ENCODE measurements at places on chromosomes 12 and 14.

GRCh38 chr12:8692573-8692972 lies 5.2 kb upstream of the RIMKLB start:
- no peak for DNase-seq

GRCh38 chr12:53770281-53770680 lies 18.5 kb upstream of the CISTR start:
- no peak for DNase-seq

GRCh38 chr14:32102152-32102787 lies 25.2 kb downstream of the ARHGAP5 start:
- peak; percentile 26 for DNase-seq

- DNase-seq: no peak
Measured at GRCh38 chr12:124175704-124176103, 119.2 kb upstream of the RFLNA start.

DNA sequence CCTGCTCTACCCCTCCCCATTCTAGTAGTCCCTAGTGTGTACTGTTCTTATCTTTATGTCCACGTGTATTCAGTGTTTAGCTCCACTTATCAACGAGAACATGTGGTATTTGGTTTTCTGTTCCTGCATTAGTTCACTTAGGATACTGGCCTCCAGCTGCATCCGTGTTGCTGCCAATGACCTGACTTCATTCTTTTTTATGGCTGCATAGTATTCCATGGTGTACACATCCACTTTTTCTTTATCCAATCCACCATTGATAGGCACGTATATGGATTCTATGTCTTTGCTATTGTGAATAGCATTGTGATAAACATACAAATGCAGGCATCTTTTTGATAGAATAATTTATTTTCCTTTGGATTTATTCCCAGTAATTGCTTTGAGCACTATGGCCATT lies 327.7 kb downstream of the DUSP6 start:
- DNase-seq: no peak

GRCh38 chr14:91154851-91155625 lies 41.2 kb downstream of the DGLUCY start:
- no peak for DNase-seq

DNA sequence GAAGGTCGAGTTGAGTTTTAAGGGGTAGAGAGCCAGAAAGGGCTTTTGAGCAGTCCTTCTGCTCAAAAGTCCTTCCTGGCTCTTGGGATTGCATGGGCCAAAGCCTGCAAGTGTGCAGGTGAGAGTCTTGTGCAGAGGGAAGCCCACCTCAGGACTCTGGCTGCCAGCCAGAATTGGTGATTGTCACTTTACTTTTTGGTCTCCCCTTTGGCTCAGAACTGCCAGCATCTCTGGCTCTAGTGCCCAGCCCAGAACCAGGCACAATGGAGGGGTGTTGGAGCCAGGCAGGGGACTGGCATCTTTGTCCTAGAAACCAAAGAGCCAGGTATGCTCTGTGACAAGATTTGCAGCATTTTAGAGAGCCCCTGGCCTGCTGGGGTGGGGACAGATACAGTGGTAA lies 23.5 kb downstream of the FAM222A start:
- no peak for DNase-seq

- DNase-seq: no peak
Measured at GRCh38 chr12:124191966-124192365, 102.9 kb upstream of the RFLNA start.

DNA sequence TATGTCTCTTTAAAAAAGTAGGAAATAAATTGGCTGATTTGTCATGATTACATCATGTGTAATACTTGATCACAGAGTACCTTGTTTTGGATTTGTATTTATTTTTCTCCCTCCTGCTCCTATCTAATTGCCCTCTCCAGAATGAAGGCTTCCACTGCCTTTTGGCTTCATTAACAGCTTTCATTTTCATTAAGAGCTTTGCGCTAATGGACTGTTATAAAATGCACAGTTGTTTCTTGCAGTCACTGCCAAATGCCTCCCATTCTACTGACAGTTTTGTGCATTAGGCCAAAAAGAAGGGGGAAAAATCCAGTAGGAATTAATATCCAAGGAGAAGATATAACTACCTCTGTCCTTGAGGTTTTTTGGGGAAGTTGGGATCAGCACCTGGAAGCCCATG lies 159.2 kb downstream of the NRXN3 start:
- DNase-seq: no peak

DNA sequence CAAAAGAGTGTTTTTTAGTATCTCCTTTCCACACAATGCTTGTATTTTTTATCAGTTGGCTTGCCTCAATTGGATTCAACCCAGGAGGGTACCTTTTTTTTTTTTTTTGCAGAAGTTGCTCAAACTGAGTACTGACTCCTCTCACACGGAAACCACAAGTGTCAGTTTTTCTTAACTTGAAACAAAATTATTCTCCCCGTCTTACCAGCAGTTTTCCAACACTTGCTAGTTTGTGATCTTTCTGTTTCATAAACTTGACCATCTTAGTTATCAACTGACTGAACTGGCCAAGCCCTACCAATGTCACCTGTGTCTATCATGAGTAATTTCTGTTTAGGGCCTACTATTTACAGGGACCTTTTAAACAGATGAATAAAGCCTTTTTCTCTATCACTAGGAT lies 34.1 kb upstream of the ITPR2 start:
- no peak for DNase-seq

GRCh38 chr12:107656302-107656701 lies 29.3 kb upstream of the PWP1 start:
- DNase-seq: no peak

- no peak for DNase-seq
Measured at GRCh38 chr12:62562846-62563245, 96.2 kb downstream of the MON2 start.

DNA sequence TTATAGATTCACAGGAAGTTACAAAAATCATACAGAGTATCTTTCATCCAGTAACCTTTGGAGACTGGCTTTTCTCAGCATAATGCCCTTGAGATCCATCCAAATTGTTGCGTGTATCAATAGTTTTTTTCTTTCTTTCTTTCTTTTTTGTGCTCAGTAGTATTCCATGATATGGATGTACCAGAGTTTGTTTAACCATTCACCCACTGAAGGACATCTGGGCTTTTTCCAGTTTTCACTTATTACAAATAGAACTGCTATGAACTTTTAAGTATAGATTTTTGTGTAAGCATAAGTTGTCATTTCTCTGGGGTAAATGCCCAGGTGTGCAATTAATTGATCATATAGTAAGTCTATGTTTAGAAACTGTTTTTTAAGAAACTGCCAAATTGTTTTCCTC lies 79.4 kb downstream of the FBXL14 start:
- no peak for DNase-seq

- DNase-seq: peak; percentile 29
Measured at GRCh38 chr14:56422703-56423213, 156.8 kb upstream of the TMEM260 start.

DNA sequence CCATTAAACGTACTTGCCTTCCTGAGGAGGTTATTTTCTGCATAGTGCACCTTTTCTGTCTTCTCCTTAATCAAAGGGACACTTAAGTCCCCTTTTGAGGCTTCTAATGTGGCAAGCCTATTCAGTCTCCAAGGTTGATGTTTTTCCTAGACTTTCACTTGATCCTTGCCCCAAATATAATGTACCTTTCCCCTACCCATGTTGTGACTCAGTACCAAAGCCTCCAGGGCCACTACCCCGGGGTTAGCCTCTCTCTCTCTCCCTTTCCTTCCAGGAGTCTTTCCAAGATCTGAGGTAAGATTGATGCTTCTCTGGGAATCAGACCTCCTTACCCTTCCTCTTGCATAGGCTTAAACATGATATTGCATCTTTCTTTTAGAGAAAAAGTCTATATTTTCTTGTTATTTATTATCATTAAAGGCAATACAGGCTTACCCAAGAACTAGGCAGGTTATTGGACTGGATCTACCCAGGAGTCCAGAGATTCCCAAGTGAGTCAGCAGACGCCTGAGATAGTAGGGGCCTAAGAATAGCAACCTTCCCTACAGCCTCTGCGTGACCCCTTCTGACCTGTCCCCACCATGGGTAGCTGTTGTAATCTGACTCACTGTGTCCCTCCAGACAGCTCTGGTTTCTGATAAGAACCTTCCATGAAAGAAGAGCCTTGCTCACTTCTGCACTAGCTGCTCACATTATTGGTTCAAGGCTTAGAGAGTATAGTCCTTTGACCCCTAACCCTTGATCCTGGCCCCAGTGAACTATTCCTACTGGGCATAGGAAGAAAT lies 172.9 kb downstream of the ZFP36L1 start:
- no peak for DNase-seq

DNA sequence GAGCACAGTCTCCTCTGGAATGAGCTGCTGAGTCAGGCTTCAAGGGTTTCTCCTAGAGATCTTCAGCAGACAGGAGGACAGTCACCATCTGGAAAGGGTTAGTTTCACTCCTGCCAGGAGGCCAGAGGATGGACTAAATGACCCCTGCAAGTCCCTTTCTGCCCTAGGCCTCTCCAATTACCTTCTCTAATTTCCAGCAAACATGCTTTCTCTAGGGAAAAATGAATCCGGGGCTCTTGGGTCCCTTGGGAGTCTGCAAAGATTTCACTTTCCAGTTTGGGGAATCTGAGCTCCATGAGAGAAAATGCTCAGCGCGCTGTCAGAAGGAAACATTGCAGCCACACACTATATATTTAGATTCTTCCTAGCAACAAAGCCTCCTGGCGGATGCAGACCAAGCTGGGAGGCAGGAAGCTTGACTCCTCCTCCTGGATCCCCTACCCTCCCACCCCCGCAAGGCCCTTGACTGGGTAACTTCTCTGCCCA lies 184.4 kb upstream of the CCND2 start:
- DNase-seq: no peak

GRCh38 chr12:105470102-105470501 lies 139.6 kb downstream of the C12orf75 start:
- DNase-seq: no peak

- no peak for DNase-seq
Measured at GRCh38 chr14:101625336-101626097, 64.2 kb downstream of the DIO3 start.

DNA sequence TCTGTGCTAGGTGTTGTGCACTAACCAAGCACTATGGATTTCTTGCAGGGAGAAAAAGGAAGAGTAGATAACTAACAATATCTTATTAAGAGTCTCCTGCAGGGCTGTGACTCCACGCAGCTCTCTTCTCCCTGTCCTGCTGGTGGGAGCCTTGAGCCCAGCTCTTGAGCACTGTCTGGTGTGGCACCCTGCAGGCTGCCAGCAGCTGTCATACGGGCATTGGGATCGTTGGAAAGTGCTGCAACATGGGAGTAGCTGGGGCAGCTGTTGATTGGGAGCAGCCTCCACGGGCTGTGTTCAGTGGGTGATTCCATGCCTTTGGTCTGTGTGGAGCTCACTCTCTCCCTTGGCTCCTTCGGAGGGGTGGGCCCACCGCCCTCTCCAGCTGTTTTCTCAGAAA lies 125.3 kb downstream of the FBXL14 start:
- DNase-seq: no peak

DNA sequence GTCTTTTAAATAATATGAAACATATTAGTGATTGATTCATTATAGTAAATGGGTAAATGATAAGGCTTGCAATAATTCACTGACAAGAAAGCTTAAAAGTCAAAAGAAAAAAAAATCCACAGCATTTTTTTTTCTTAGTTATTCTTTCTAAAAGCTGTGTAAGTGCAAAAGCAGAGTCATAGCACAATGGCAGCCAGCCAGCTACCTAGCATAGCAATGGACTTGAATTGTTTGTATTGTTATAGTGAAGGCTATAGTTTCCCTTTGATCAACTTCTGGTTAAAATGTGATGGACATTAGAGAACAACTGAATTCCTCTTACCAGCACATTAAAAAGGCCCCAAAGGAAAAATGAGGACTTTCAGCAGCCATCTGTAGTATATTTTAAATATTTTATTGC lies 232.1 kb downstream of the NAV3 start:
- no peak for DNase-seq

GRCh38 chr14:92998946-92999345 lies 76.0 kb downstream of the CHGA start:
- no peak for DNase-seq

GRCh38 chr14:61444215-61444768 lies 122.9 kb downstream of the PRKCH start:
- DNase-seq: peak; percentile 86

- DNase-seq: no peak
Measured at GRCh38 chr12:124025661-124026060, 52.6 kb downstream of the ZNF664 start.

- DNase-seq: no peak
Measured at GRCh38 chr12:80716696-80717469, at the start of gene MYF5. Gene MYF5, plus strand, starts transcription at chr12:80716912. Its CDS starts 152 bp downstream, at chr12:80717064.

GRCh38 chr12:5262450-5262849 lies 169.5 kb upstream of the NTF3 start:
- no peak for DNase-seq

DNA sequence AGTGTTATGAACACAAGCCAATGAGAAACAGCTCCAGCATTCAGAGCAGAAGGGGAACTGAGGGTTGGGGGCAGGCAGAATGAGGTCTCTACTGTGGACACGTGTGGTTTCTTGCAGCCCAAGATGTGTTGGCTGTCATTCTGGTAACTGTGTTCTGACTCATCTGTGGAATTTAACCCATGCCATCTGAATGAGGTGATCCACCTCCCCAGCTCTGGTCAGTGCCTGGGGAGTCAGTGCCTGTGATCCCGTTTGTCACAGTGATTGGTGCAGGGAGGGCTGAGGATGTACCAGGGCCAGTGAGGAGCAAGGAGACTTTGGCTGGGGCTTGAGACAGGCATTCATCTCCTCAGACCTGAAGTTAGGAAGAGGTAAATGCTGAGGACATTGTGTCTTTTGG lies 216.8 kb downstream of the MSRB3 start:
- no peak for DNase-seq

- no peak for DNase-seq
Measured at GRCh38 chr12:15092826-15093225, 120.0 kb downstream of the PDE6H start.

DNA sequence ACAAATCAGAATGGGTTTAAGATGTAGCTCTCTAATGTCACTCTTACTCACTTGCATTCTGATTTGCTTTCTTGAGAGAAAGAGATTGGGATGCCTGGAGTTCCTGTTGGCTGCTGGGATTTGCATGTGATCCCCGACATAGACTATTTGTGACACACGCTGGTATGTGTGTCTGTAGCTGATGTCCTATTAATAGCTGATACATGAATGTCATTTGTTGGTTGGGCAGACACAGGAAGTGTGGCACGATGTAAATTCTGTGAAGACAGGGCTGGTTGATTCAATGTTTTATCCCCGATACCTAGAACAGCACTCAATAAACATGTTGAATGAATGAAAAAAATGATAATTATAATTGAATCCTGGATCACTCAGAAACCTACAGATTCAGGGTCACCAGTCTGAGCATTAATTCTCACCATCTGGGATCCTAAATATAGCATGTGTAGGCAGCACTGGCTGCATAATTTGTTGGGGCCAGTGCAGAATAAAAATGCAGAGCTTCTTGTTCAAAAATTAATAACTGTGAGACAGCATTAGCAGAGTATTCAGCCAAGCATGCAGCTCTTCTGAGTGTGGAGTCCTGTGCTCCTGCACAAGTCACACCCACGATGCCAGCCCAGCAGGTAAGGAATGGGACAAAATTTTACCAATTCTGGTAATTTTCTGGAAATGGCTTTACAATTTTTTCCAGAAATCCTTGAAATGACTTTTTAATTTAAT lies 35.5 kb upstream of the SOCS2 start:
- peak; percentile 26 for DNase-seq
